Esophagus muscularis mucosa (tissue), 4 donors: ENCODE measurements at places on chromosomes 16 and 17. TPM values are rescaled to one million over a fixed set of nuclear protein-coding genes. Genes with fewer than 3 reads are reported as not detected.

CRYBA1 gene
- not detected for total RNA-seq

- DNase-seq: no peak
These were observed 25.4 kb upstream of the HELZ start for GRCh38 chr17:67270416-67270815.

GRCh38 chr16:23194497-23195221 lies 12.1 kb downstream of the SCNN1G start:
- DNase-seq: no peak

DNA sequence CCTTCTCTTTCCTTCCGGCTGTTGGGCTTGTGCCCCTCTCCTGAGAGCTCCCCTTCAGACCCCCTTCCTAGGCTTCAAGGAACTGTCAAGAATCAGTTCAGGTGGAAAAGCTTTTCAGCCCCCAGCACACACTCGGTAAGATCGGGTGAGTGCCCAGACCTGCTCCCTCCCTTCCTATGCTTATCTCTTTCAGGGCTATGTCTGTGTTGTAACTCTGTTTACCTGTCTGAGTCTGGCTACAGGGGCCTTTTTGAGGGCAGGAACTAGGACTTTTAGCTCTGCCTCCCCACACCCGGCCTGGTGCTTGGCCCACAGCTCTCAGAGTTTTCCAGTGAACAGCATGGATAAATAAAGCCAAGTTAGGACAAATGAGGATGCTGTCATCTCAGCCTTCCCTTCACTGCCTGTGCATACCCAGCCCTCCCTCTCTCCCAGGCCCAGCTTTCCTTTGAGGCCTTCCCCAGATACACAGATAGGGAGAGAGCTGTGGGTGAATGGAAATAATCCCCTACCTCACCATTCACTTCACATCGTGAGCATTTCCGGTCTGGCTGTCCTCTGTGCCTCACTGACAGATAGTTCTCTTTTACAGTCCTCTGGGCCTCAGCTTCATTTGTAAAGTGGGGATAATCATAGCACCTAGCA lies 5.7 kb upstream of the MRPS23 start:
- no peak for DNase-seq

ALOX15 gene
- not detected for total RNA-seq

DNA sequence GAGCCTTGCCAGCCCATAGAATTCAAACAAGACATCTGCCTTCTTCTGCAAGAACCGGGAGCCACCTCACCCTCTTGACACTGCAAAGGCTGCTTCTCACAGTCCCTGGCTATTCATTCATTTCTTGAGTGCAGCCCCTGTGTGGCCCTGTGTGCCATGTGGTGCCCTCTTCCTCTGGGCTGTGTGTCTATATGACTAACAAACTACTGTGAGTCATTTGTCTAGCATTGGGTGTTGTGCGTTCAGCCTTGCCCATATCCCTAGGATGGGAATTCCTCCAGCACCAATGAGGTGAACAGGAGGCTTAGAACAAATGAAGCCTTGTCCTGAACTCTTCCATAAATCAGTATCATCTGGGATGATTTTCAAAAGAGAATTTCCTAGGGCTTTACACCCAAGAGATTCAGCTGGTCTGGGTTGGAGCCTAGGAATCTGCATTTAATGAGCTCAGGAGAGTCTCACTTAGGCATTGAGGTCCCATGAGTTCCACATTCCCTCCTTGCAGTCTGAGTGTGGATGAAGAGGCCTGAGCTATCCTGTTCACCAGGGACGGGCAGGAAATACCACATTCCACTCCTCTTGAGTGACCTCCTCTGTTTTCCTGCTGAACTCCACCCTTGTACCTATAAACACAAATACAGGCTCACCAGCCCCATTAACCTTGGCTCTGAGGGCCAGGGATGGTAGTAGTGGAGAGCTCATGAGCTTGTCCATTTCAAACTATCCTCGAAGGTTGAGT lies 308.7 kb upstream of the N4BP1 start:
- no peak for DNase-seq

DNA sequence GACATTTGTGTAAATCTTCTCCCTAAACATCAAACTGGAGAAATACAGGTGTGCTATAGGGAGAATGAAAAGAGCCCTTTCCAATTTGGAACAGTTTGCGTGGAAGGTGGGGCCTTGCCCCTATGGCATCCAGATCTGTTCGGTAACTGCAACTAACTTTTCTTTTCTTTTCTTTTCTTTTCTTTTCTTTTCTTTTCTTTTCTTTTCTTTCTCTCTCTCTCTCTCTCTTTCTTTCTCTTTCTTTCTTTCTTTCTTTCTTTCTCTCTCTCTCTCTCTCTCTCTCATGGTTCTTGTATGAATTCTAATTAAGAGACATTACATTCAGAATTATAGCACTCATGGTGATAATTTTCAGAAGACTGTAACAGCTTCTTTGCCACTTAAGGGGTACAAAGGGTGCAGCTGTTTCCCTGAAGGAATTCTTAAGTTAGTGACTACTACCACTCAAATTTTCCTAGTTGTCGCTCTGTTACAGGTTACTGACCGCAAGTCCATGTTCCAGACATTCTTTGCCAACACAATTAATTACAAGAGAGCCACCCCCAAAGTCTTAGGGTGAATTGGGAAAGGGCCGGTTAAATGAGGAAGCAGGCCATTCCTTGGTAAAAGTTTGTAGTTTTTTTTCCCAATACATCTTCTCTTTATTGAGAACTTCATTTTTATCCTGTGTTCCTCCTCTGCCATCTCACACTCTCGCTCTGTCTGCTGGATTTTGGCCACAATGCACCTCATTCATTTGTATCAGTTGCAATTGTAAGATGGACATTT lies 69.8 kb downstream of the KSR1 start:
- DNase-seq: no peak

DNA sequence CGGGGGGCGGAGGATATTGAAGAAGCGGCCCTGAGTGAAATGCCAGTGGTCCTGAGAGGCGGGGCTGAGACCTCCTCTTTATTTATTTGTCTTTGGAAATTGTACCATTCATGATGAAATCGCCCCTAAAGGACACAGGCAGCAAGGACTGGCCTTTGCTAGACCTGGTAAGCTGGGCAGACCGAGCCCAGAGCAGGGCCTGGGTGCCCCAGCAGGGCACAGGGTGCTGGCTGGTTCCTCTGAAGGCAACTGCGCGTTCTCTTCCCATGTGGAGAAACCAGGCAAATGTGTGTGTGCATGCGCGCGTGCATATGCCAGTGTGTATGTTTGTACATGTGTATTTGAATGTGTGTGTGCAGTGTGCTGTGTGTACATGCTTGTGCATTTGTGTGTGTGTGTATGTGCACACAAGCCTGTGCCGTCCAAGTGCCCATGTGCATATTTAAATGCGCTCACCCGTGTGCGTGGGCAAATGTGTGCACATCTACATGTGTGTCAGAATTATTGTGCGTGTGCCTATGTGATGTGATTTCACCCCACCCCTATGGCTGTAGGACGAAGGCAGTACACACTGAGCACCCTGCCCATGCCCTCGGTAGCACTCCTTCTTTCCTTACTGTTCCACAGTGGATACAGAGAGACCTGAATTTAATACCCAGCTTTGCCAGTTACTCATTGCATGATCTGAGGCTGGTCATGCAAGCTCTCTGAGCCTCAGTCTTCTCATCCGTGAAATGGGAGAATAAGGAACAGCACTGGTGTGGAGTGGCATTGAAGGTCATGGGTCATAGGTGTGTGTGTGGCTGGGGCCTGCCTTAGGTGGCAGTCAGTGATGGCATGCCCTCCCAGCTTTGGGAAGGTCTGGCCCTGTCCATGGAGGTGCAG lies 105.2 kb downstream of the CMIP start:
- no peak for DNase-seq
